ENCODE measurements at places on chromosomes 6 and 20. TPM values are rescaled to one million over a fixed set of nuclear protein-coding genes. Genes with fewer than 3 reads are reported as not detected.

Gene SLC17A3
- 0.20 TPM for total RNA-seq

Gene ZBP1
- 0.16 TPM for total RNA-seq

Gene IL17A
- 1.3 TPM for total RNA-seq

Gene MCHR2
- not detected for total RNA-seq

Gene MYH7B
- 0.70 TPM for total RNA-seq

Gene GPR6
- total RNA-seq: not detected

Gene CYP24A1
- not detected for total RNA-seq

Gene DDX43
- 0.58 TPM for total RNA-seq

Gene ADNP
- 70.7 TPM for total RNA-seq

Gene NHLRC1
- not detected for total RNA-seq

Gene DLK2
- 0.18 TPM for total RNA-seq

Gene BYSL
- 47.6 TPM for total RNA-seq

Gene FAM217A
- not detected for total RNA-seq

Gene HLA-DRB1
- total RNA-seq: 9.5 TPM

Gene MLIP
- not detected for total RNA-seq

Gene PI16
- 0.30 TPM for total RNA-seq

Gene GSTA2
- not detected for total RNA-seq

Gene MOXD1
- total RNA-seq: not detected

Gene GRM1
- not detected for total RNA-seq

Gene ID4
- total RNA-seq: not detected

Gene RIMS4
- not detected for total RNA-seq

Gene OPRL1
- total RNA-seq: 1.2 TPM

Gene SLC16A10
- 5.4 TPM for total RNA-seq

Gene DNAH8
- 1.1 TPM for total RNA-seq

Gene TSBP1
- total RNA-seq: not detected

Gene TSHZ2
- 31.4 TPM for total RNA-seq

Gene BMP6
- total RNA-seq: not detected

Gene TUBB1
- total RNA-seq: 0.09 TPM

Gene CCN2
- not detected for total RNA-seq

Gene OR11A1
- total RNA-seq: not detected

Gene ELOVL4
- total RNA-seq: 0.60 TPM

Gene ZSCAN23
- 1.3 TPM for total RNA-seq

Gene RAD21L1
- 0.25 TPM for total RNA-seq

Gene DEFB123
- total RNA-seq: not detected
